ENCODE measurements at places on chromosomes 1 and 21.

DNA sequence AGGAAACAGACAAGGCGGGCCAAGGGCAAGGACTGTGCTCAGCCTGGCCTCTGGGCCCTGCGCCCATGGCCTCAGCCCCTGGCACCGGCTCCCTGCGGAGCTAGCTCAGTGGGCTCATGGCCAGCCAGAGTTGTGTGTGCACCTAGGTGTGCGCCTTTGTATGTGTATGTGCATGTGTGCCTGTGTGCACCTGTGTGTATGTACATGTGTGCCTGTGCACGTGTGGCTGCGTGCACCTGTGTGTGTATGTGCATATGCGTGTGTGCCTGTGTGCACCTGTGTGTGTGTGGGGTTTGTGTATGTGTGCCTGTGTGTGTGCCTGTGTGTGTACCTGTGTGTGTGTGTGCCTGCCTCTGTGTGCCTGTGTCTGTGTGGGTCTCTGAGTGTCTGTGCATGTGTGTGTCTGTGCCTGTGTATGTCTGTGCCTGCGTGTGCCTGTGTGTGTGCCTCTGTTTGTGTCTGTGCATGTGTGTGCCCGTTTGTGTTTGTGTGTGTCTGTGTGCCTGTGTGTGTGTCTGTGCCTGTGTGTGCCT lies 7.4 kb downstream of the GPR137B start:
- DNase-seq: no peak

DNA sequence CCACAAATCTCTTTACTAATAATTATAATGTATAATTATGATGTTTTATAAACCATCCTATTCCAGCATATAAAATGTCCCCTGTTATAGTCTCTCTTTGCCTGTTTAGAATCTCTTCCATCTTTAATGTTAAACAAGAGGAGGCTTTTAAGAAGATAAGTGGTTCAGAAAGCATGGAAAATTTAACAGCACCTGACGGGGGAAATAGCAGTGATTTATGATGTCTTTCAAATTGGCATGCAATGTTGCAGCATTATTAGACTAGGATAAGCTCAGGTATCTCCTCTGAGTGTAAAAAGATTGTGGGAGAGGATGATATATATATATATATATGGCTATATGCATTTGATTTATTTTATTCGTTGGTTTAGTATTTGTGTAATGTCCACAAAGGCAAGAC lies 24.4 kb downstream of the GIPC2 start:
- no peak for DNase-seq

GRCh38 chr1:151739590-151740355 lies 18.5 kb downstream of the RIIAD1 start:
- DNase-seq: no peak

- no peak for DNase-seq
These were observed 38.8 kb downstream of the RCAN1 start for GRCh38 chr21:34576041-34576511.

- no peak for DNase-seq
These were observed 155.9 kb downstream of the ZNF281 start for GRCh38 chr1:200253774-200254495.

- DNase-seq: no peak
These were observed 6.5 kb downstream of the RD3 start for GRCh38 chr1:211485480-211485857.

- DNase-seq: no peak
These were observed 49.1 kb downstream of the PCSK9 start for GRCh38 chr1:55088413-55088812.

- DNase-seq: no peak
These were observed 171.5 kb upstream of the DUSP10 start for GRCh38 chr1:221913351-221913892.

GRCh38 chr21:45497846-45498645 lies 44.2 kb downstream of the SLC19A1 start:
- DNase-seq: no peak

GRCh38 chr1:225645194-225645895 lies 7.6 kb downstream of the ENAH start:
- no peak for DNase-seq

DNA sequence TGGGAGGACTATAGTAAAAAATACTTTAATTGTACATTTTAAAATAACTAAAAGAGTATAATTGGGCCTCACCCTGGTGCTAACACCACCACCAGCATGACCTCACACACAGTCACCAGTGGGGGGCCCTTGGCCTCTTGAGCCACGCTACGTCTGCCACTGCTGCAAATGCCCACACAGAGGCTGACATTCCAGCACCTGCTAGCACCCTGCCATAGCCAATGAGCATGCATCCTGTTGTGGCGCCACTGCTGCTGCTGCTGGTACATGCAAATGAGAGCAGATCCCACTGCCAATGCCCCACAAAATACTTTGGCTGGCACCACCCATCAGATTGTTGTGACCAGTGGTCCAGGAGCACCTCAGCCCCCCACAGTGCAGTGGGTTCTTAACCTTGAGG lies 31.5 kb upstream of the TNR start:
- DNase-seq: no peak

GRCh38 chr21:33301632-33302002 lies 23.2 kb upstream of the IFNAR1 start:
- no peak for DNase-seq

- no peak for DNase-seq
These were observed 25.6 kb upstream of the ENO1 start for GRCh38 chr1:8903908-8904650.

GRCh38 chr1:74652711-74653139 lies 20.9 kb downstream of the ERICH3 start:
- no peak for DNase-seq

DNA sequence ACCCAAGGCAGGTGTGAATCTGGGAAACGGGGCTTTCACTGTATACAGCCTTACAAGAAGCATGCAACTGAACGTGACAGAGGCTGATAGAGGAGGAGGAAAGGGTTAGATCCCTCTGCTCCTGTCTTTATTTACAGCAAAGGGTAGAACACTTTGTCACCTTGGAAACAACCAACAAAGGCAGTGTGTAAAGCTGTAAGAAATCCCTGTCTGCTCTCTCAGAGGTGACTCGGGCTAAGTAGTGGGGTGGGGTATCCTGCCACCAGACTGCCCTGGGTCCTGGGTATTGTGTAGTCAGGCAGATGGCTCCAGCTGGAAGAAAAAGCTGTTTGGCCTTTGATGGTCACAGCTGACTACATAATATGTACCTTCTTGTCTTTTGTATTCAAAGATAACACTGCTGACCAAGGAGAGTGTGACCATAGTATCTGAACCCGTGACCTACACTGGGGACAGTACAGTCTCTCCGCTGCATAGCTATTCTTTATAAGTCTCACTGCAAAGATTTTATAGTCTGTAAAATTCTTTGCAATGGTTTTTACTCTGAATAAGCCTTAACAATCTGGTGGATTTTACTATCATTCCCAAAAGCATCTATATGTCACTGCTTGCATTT lies 22.1 kb upstream of the POU2F1 start:
- no peak for DNase-seq

GRCh38 chr1:216293683-216294082 lies 129.6 kb downstream of the USH2A start:
- no peak for DNase-seq

- DNase-seq: no peak
These were observed 735.9 kb downstream of the KCNT2 start for GRCh38 chr1:195872376-195872775.

DNA sequence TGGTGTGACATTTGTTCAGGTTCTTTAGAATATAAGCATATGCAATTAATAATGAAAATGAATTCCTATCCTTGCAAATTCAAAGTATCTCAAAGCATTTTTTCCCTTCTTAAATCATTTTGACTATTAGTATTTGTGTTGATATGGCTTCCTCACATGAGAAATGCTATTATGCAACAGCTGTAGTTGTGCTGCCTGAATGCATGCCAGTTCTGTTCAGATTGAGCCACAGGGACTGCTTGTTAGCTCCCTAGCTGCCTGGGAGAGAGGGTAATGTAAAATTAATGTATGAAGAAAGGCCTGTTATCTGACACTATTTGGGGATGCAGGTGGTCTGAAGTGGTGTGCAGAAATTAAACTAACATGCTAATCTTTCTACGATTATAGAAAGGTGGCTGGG lies 45.5 kb downstream of the CACHD1 start:
- DNase-seq: no peak

DNA sequence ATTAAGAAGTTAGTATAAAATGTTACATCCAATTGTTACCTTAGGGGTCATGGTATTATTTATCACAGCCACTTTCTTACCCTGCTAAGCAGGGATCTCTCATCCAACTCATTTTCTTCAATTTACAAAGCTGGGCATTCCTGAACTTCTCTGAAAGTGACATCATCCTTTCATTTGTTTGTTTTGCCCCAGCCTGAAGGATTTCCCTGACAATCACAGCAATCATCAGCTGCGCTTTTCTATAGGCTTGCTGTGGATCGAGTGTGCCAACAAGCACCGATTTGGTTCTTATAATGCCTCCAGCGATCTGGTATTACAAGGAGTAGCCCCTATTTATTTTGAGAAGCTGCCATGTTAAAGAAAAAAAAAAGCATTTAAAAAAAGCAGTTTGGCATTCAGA lies 240.2 kb downstream of the USH2A start:
- no peak for DNase-seq

- DNase-seq: no peak
These were observed 4.1 kb upstream of the AGTRAP start for GRCh38 chr1:11731691-11732283.

DNA sequence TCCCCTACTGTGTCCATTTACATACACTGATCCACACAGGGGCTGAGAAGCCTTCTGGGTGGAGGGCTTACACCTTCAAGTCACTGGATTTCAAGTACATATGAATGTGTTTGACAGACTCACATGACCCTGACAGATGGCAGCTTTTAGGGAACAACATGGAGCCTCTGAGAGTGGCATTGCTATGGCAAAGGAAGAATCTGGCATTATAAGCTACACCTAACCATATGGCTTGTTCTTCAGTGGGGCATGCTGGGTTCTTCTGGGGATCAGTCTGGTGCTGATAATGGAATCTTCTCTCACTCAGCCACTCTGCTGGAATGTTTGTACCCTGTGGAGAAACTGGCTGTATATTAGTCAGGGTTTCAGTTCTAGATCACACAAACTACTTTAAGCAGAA lies 68.5 kb upstream of the PDE4B start:
- DNase-seq: no peak

DNA sequence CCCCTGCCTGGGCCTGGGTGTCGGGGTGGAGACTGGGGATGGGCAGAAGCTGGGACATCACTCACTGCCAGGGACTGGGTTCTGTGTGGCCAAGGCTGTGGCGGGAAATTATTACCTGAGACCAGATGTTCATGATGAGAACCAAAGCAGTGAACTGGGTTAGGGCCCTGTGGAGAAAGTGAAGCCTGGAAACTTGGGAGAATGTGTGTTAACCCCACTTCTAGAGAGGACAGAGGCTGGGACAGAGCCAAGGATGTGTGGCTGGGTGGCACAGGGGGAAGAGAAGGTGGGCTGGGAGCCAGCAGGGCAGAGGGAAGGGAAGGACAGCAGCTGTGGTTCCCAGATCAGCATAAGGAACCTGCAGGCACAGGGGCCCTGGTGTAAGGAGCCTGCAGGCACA lies 31.3 kb downstream of the CNIH3 start:
- no peak for DNase-seq

- DNase-seq: no peak
These were observed 10.7 kb upstream of the GPR25 start for GRCh38 chr1:200861937-200862647.

DNA sequence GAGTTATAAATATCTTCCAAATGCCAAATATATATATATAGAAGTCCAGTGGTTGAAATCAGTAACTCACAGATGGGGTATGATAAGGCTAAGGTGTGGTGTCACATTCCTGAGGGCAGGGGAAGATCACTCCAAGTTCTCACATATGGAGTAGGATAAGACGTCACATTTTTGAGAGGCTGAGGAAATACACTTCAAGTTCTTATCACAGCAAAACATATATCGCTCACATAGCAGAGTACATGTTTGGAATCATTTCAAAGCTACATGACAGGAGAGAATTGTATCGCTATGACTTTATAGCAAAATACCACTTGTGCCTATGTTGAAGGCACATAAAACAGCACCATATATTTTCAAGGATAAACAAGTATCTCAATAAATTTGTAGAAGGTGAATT lies 55.1 kb downstream of the RBM11 start:
- no peak for DNase-seq

DNA sequence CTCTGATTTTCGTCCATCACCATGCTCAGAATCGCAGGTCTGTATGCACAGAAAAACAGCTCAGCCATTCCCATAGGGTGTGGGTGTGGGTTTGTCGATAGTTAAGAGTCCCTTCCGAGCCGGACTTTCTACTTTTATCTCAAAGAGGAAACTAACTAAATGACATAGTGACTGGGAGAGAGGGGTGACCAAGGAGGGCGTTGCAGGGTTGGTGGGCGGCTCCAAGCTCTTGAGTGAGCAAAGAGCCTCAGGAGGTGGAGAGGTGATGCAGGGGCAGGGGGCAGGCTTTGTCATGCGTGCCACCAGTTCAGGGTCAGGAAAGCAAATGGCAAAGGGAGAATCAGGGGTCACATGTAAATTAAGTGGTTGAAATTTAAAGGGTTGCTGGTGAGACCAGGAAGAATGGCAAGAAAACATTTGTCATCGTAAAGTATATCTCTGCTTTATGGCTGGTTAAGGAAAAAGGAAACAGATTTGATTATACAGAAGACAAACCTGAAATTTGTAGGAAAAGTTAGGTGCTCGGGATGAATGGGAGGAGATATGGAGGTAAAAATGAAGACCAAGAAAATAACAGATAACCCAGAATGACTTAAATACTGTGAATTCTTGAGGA lies 249.0 kb downstream of the SETD4 start:
- DNase-seq: no peak

Measured in D721Med (cell line).